ENCODE measurements at places on chromosomes 4 and X. TPM values are rescaled to one million over a fixed set of nuclear protein-coding genes. Genes with fewer than 3 reads are reported as not detected.

SULT1B1 gene
- 0.88 TPM for total RNA-seq

GRCh38 chr4:89334311-89334710, 26.7 kb upstream of the GPRIN3 start:
- no peak for DNase-seq

- DNase-seq, result peak; percentile 83
Measured at GRCh38 chr4:1693131-1693896, 9.2 kb upstream of the FAM53A start.

DNA sequence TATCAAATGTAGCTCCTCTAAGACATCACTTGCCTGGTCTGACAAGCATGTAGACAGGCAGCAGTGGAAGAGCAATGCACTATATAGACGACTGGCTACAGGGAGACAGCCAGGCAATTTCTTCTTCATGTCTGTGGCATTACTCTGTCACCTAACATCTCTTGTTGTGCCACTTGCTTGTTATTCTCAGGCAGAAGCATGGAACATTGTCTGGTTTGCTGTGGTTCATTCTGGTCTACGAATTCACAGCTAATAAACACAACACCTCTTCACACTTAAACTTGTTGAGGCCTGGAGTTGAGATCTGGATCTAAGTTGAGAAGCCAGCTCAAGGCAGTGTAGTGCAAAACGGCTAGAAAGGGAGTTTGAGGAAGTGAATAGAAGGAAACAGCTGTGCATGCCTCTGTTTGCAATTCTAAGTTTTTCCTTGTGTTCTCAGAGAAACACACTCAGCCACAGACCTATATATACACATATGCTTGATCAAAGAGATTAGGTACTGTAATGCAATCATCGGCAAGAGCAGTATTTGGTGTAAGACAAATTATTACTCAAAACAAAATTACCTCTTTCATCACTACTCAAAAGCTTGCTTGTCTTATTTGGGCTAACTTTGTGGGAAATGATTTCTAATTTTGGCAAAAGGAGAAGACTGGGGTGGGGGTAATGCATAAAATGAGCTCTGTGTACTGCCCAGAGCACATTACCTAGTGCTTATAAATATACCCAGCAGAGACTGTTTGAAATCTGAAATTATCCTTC, 243.8 kb downstream of the PPP3CA start:
- no peak for DNase-seq

NOX1 gene
- total RNA-seq, result not detected

DNA sequence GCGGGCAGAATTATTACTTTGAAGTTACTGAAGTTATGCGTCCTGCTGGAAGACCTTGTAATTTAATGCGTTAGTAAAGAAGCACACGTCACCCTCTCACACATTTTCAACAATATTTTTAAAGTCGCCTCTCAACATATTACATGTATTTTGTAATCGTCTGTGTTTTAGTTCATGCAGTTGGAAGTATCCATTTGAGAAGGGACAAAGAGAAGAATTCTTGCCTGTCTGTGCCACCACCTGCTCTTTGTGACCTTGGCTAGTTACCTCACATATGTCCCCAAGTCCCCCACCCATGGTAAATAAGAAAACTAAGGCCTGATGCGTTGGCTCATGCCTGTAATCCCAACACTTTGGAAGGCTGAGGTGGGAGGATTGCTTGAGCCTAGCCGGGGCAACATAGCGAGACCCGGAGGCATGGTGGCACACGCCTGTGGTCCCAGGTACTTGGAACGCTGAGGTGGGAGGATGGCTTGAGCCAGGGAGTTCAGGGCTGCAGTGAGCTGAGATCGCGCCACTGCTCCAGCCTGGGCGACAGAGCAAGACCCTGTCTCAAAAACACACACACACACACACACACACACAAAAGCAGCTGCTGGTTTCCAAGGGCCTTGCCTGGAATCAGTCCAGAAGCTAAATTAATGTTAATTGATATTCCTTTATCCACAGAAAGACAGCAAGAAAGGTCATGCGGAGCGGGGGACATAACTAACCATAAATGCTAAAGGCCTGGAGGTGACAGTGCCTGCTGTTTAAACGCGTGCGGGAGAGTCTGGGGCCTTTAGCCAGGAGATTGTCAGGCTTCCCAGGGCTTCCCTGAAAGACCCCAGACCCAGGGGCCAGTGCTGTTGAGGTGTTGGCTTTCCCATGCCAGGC, 811 bp downstream of the TMEM187 start:
- no peak for DNase-seq

SPACA5 gene
- total RNA-seq, result not detected

DNA sequence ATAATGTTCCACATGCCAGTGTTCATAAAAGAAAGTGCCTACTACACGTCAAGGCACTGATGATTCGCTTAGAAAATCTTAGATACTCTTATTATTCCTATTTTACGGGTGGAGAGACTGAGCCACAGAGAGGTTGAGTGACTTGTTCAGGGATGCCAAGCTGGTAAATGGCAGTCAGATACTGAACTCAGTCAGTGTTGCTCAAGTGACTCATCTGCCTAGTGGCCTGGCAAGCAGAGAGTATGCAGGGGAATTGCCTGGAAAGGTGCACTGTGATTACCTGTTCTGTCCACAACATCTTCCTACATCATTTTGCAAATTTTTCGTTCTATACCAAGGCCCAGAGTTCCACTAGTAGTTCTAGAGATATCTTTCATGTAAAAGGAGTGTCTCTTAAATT, 68.4 kb downstream of the RAPGEF2 start:
- DNase-seq, result no peak

GRCh38 chr4:158395889-158396288, 125.8 kb upstream of the RXFP1 start:
- no peak for DNase-seq

CT47B1 gene
- not detected for total RNA-seq

SERPINA7 gene
- total RNA-seq, result not detected

LNX1 gene
- total RNA-seq, result 22.5 TPM

- DNase-seq, result no peak
Measured at GRCh38 chr4:63618883-63619718, 790.1 kb downstream of the TECRL start.

PAGE3 gene
- not detected for total RNA-seq

SEPTIN6 gene
- total RNA-seq, result 23.3 TPM

SPATA4 gene
- 1.3 TPM for total RNA-seq

DNA sequence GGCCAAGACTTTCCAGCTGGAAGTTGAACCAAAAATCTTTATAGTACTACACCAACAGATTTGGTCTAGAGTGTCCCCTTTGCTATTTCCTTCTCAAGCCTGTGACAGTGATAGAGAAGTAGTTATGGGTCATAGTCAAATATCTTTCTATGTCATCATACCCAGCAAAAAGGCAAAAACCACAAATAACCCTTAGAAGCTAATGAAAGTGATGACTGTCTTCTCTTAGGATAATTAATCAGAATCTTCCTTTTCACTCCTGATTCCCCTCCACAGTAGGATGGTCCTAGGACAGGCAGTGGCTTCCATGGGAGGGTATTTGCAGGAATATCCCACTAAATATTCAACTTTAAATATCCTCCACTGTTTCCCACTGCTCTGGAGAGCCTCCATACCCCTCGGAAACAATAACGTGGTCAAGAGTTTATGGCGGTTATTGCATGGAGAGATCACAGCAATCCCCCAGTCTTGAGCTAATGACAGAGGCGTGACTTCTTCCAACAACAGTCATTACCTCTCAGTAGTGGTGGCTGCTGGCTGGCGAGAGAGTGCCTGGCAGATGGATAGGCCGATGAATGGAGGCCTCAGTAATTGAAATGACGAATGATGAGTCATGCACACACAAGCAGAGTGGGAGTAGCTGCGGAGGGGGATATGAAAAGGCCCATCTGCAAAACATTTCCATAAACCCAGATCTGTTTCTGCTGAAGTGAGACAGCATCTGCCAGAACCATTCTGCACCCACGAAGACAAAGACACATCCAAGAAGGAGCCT, 154.9 kb downstream of the STK32B start:
- DNase-seq, result no peak

FAM241A gene
- 4.3 TPM for total RNA-seq

DNA sequence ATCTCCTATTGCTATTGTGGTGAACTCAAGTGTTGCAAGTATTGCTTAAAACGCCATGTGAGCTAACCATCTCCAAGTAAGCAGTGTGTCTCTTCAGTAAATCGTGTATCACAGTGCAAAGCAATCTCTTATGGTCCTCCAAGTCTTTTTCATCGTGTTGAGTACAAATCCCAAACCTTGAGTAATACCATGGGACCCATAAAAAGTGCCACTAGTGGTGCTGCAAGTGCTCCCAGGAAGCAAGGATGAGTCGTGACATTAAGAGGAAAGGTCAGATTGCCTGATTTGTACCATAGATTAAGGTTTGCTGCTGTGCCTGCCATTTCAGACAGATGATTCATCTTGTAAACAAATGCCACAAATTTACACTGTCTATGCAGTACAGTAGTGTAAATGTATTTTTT, 66.9 kb upstream of the BMPR1B start:
- no peak for DNase-seq

- DNase-seq, result no peak
Measured at GRCh38 chrX:22952010-22952409, 47.8 kb upstream of the DDX53 start.

- DNase-seq, result no peak
Measured at GRCh38 chrX:112636951-112637581, 42.7 kb downstream of the LHFPL1 start.

DNA sequence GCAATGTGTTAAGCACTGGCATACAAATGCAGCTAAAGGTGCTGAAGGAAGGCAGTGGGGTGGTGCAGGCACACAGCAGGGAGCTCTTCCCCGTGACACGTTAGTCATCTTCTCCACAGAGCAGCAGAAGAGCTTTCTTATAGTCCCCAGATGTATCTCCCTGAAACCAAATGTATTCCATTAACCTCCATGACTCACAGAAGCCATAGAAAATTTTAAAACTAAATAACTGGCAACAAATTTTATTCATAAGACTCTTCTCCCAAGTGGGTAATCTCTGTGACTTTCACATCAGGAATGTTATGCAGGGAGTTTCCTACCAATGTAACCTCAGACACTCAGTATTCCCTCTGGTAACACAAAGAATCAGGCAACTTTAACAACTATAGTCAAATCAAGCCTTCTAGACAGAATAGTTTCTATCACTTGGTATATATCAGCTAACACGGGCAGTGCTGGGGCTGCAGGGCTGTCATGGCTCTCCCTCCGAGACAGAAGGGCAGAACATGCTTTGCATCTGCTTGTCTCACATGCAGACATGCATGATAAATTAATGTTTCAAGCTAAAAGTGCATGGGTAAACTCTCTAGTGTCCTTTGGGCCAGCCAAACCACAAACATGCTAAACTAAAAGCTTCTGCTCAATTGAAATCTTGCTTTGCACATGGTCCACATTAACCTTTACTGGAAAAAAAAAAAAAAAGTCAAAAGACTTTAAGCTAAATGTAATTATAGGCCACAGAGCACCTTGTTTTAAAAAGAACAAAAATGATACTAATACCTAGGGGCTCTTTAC, 28.2 kb downstream of the ANXA5 start:
- DNase-seq, result no peak

DNA sequence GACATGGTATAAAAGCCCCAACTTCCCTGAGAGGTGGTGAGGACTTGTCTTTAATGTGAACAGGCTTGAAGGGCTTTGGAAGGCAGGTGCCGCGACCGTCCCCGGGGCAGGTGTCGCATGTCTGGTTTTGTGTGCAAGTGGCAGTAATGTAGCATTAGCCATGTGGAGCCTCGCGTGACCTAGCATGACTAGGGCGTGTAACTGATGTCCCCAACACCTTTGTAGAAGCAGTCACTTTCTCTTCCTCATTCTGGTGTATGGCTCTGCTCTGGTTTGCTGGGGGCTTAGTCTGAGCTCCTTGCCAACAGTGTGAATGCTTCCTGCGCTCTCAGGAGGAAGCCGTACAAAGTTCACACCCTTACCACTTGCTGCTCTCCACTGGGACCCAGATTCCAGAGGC, 145.7 kb downstream of the AMMECR1 start:
- DNase-seq, result no peak

- DNase-seq, result no peak
Measured at GRCh38 chrX:39972340-39972739, 125.4 kb downstream of the BCOR start.

- DNase-seq, result no peak
Measured at GRCh38 chrX:55056820-55057674, 17.8 kb upstream of the PAGE2B start.

TRIM61 gene
- 0.96 TPM for total RNA-seq

- no peak for DNase-seq
Measured at GRCh38 chrX:49884290-49884862, 5.1 kb downstream of the USP27X start.

- no peak for DNase-seq
Measured at GRCh38 chr4:4750187-4750586, 109.3 kb upstream of the MSX1 start.

- DNase-seq, result no peak
Measured at GRCh38 chr4:150974750-150975149, 40.3 kb downstream of the LRBA start.

SOX3 gene
- not detected for total RNA-seq

KLKB1 gene
- total RNA-seq, result 0.96 TPM

PRDM8 gene
- total RNA-seq, result 1.2 TPM

DNA sequence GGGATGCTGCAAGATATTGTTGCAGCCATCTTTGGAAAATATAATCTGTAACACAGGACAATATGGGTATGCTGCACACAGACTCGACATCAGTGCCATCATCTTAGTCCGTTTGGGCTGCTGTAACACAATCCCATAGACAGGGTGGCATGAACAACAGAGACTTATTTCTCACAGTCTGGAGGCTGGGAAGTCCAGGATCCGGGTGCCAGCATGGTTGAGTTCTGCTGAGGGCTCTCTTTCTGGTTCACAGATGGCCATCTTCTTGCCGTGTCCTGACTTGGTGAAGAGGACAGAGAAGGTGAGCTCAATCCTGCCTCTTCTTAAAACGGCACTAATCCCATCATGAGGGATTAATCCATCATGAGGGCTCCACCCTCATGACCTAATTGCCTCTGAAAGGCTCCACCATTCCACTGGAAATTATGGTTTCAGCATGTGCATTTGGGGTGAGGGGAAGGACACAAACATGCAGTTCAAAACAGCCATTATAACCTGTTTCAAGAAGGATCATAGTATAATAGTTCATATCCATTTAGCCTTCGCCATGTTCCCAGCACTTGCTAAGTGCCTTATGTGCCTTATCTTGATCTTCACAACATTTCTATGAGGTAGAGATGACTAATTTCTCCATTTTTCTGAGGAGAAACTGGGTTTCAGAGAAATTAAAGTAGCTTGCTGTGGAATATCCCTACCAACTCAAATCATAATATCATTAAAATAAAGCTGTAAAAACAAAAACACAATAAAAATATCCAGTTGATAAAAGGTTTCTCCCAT, 27.9 kb upstream of the SPP1 start:
- no peak for DNase-seq

GRCh38 chr4:161931089-161931488, 232.7 kb downstream of the FSTL5 start:
- DNase-seq, result no peak

SPANXD gene
- total RNA-seq, result not detected

GRCh38 chrX:42219231-42219630, 295.9 kb upstream of the CASK start:
- DNase-seq, result no peak

GRCh38 chr4:72022553-72022952, 9.2 kb upstream of the NPFFR2 start:
- DNase-seq, result no peak

- no peak for DNase-seq
Measured at GRCh38 chr4:184066584-184067300, 150.9 kb downstream of the ENPP6 start.

DNAAF6 gene
- total RNA-seq, result not detected

All from breast epithelium (tissue), 4 donors.